NCI-H460 (cell line): ENCODE measurements at places on chromosomes 5 and 9. TPM values are rescaled to one million over a fixed set of nuclear protein-coding genes. Genes with fewer than 3 reads are reported as not detected.

The DMRTA1 gene
- total RNA-seq = 1.3 and 1.4 TPM in 2 replicates

The CDKN2B gene
- total RNA-seq = not detected in 2 replicates

The STOML2 gene
- total RNA-seq = 205 and 206 TPM in 2 replicates

The SHOC1 gene
- not detected in 2 replicates for total RNA-seq

The CER1 gene
- total RNA-seq = not detected in 2 replicates
